Activated T-helper 1 cell treated with anti-CD3 and anti-CD28 coated beads, Interleukin-2, amount 50 U/mL, for 16 hours (primary cell): ENCODE measurements at places on chromosomes 5 and 9.

GRCh38 chr5:178770621-178771020 lies 40.2 kb upstream of the ZNF354A start:
- no peak for DNase-seq

DNA sequence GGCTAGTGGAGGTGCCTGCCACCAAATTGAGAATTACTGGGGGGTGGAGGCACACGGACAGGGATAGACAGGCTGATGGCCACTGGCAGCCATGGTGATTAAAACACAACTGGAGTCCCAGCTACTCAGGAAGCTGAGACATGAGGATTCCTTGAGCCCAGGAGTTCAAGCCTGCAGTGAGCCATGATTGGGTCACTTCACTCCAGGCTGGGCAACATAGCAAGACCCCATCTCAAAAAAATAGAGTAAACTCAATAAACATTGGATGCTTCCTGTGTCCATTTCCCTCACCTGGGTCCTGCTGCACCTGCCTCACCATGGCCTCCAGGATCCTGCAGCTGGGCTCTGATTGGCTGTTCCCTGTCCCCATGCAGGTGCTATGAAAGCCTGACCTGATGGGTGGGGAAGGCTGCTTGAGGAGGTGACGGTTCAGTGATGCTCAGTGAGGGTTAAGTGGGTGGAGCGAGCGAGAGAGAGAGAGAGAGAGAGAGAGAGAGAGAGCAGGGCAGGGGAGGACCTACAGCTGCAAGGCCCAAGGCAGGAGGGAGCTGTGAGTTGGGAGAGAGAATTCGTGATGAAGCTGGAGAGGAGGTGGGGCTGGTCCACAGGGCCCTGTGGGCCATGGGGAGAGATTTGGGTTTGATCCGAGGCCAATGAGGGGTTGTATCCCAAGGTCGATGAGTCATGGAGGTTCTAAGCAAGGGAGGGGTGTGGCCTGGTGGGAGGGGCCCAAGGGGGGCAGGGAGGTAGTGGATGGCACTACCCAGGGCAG lies 36.7 kb upstream of the FUBP3 start:
- no peak for DNase-seq

DNA sequence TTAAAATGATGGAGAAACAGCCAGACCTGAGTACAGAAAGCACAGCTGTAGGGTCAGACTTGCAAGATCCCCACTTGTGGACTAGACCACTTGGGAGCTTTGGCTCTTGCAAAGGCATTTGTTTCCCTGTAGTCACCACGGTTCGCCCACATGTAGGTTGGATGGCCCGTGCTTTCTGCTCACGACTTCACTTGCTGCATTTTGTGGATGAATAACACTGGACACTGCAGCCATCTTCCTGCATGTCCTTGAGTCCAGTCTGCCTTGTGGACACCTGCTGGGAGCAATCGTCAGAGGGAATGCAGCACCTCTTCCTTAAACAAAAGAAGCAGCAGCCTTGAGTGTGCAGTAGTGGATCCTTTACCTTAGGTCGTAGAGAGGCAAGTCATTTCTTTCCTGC lies 372.9 kb upstream of the IRX2 start:
- no peak for DNase-seq

GRCh38 chr5:132055808-132056609 lies 4.4 kb upstream of the IL3 start:
- DNase-seq: no peak

- DNase-seq: no peak
Observed at GRCh38 chr9:38639577-38639940, 19.2 kb upstream of the ANKRD18A start.

DNA sequence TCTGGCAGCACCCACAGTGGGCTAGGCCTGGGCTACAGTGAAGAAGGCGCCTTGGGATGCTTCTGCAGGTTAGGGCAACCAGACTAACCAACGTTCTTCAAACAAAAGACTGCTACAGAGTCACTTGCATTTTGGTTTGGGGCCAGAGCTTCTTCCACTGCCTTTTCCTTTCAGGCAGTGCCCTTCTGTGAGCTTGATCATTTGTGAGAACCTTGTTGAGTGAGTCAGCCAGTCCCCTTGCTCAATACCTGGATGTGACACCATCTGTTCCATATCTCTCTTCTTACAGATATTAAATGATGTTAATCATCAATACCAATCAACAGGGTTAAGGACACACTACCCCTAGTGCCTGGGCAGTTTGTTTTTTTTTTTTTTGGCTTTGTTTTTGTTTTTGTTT lies 46.5 kb upstream of the VDAC1 start:
- DNase-seq: no peak

DNA sequence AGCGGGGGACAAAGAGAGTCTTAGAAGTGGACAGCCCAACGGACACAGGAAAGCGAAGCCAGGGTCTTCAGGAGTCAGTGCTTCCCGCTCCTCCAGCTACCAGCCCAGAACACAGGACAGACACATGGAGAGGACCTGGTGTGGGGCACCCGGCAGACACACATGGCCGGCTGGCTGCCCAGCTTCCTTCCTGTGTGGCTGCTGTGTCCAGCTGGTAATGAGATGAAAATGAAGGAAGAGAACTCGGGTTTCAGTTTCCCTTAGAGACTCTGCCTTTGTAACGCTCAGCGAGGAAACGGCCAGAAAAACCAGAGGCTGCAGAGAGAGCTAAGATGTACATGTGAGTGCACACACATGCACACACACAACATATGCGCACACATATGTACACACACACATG lies 87.5 kb downstream of the SECISBP2 start:
- DNase-seq: no peak

- DNase-seq: no peak
Observed at GRCh38 chr9:121309171-121309570, 41.2 kb downstream of the GSN start.

DNA sequence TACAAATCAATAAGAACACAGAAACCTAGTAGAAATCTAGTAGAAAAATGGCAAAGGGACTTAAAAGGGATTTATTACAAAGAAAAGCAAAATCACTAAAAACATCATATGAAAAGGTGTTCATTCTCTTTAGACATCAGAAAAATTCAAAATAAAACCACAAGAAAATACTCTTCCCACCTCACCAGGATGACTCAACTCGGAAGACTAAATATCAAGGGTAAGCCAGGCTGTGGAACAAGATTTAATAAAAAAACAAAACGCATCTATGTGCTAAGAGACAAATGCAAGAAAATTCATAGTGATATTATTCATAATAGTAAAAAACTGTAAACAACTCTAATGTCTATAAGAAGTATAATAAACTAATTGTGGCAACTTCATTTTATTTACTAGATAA lies 181.6 kb upstream of the GHR start:
- DNase-seq: no peak

GRCh38 chr5:137233726-137234125 lies 265.4 kb downstream of the SPOCK1 start:
- DNase-seq: no peak

DNA sequence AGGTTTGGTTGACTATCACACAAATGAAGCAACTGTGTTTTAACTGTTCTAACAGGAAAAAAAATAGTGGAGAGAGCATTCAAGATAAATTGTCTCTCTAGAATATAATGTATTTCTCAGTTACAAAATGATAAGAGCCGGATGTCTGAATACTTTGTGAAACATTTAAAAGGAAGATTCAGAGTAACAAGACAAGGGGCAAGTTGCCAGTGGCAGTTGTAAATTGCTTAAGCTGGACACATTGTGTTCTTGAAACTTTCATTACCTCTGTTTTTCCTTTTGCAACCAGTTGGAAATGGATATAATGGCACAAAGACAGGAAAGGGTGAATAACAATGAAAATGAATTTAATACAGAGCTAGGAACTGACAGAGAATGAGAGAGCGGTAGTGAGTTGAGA lies 15.2 kb upstream of the TBCA start:
- no peak for DNase-seq

DNA sequence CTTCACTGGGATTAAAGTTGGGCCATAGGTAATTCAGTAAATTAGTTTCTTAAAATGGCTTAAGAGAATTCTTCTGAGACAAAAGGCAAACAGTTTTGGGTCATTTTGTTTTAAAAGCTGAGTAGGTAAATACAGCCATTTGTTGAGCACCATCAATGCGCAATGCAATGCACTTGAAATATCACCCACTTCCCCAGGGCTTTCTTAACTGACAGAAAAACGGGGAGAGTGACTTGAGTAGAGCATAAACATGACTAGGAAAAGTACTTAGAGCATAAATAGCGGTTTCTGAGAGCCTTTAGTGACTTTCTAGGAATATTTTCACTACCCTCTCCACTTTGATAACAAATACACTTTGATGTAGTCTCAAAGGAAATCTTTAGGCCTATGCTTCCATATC lies 27.2 kb downstream of the MLANA start:
- no peak for DNase-seq

DNA sequence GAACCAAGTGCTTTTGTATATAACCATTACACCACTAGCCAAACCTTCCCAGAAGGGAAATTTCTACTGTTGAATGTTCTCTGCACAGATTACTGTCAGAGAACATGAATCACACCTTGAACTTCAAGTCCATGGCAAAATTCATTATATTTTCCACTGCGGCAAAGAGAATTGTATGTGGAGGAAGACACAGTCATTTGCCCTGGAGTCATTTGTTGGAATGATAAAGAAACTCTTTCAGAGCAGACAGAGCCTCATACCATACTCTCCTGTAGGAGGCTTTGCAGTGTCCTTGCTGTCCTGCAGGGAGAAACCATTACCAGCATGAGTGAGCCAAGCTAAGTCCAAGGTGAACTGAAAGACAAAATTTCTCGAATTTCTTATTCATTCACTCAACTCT lies 369.0 kb downstream of the ARHGEF28 start:
- no peak for DNase-seq

DNA sequence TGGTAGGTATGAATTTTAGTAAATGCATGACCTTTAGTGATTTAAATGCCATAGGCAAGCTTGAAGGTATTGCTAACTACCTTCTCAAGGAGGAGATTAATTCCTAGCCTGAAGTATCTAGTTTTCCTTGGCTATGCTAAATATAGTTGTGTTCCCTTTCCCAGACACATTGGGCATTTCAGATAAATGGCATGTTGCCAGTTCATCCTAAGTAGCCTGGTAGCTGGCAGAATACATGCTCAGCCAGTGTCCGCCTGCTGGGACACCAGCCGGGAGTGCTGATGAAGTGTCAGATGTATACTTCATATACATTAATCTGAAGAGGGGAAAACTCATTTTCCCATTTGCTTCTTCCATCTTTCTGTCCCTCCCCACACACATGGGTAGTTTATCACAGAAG lies 196.9 kb downstream of the MAST4 start:
- no peak for DNase-seq

GRCh38 chr9:32581512-32582143 lies 8.7 kb upstream of the NDUFB6 start:
- no peak for DNase-seq

DNA sequence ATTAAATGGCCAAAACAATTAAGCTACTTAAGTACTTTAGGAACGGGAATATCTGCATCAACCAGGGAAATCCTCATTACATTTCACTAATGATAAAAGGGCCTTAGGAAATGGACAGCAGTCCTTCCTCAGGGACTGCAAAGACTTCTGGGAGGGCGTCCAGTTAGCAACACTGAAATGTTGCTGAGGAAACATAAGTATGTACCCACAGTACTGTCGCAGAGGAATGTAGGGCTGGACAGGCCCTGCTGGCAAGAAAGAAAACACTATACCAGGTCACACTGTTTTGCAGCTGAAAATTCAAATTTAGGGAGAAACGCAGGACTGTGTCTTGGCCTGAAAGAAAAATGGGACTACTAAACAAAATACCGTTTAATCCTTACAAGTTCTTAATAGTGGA lies 1.3 kb downstream of the C5orf15 start:
- no peak for DNase-seq

GRCh38 chr5:93055971-93056370 lies 525.0 kb downstream of the NR2F1-AS1 start:
- no peak for DNase-seq

- DNase-seq: no peak
Observed at GRCh38 chr9:94157050-94157801, 73.0 kb downstream of the PTPDC1 start.

DNA sequence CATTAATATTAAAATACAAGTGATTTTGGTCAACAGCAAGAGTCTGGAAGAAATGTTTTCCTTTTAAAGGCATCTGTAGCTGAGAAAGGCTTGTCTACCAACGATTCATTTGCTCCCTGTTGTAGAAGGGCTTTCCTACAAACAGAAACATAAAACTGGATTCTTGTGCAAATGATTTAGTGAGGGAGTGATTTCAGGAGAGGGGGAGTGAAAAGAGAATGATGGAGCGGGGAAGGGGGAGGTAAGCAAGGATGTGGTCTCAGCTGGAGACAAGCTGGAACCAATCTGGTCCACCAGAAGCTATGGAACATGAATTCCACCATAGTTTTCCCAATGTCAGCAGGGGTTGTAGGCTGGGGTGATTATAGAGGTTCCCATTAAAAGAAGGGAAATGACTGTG lies 196.3 kb downstream of the FBXO4 start:
- no peak for DNase-seq

GRCh38 chr5:134119720-134120119 lies 5.2 kb downstream of the TCF7 start:
- DNase-seq: no peak

- DNase-seq: no peak
Observed at GRCh38 chr5:133287500-133287899, 235.7 kb downstream of the HSPA4 start.

- DNase-seq: no peak
Observed at GRCh38 chr9:107540164-107540561, 50.6 kb upstream of the KLF4 start.

- peak; percentile 32 for DNase-seq
Observed at GRCh38 chr9:95874989-95875304, 544 bp upstream of the ERCC6L2 start.

DNA sequence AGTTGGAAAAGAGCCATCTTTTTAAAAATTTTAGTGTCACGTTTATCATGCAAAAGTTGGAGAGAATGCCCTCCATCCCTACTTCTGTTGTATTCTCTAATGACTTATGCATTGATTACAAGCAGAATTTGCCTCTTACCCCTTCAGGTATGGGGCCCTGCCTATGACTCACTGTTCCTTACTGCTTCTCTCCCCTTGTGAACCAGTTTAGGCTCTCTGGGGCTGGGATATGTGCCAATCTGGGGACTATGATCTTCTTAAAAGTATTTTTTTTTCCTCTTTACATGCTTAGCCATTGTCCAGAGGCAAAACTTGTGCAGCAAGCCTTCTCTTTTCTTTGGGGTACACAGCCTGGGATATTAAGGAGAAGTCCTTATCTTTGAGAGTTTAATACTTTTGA lies 37.4 kb downstream of the CAMK4 start:
- DNase-seq: no peak

- DNase-seq: no peak
Observed at GRCh38 chr9:14025741-14026140, 288.2 kb downstream of the NFIB start.
